ENCODE measurements at places on chromosomes 2 and 18.

- DNase-seq: no peak
Measured at GRCh38 chr18:14285053-14285452, 152.8 kb upstream of the ZNF519 start.

- no peak for DNase-seq
Measured at GRCh38 chr18:55421308-55421614, 166.7 kb downstream of the TCF4 start.

- no peak for DNase-seq
Measured at GRCh38 chr2:71839826-71840225, 307.8 kb downstream of the CYP26B1 start.

- no peak for DNase-seq
Measured at GRCh38 chr2:213274143-213274542, 10.1 kb upstream of the SPAG16 start.

GRCh38 chr18:35306588-35307250 is 16.7 kb upstream of the ZSCAN30 start:
- DNase-seq: no peak

DNA sequence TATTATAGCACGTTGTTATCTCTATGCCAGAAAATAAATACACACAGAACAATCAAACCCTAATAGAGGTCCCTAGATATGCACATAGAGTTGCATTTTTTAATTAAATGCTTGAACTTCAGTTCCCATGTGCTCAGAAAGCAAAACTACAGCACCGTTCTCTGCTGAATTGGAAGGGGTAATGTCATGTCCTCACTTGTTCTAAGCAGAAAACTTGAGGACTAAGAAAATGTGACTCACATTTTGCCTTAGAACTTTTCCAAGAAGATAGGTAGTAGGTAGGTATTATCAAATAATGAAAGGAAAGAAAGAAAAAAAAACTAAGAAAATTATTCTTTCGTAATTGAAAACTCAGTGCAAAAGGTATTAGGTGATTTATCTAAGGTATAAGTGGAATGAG is 607.3 kb downstream of the ERBB4 start:
- DNase-seq: no peak

DNA sequence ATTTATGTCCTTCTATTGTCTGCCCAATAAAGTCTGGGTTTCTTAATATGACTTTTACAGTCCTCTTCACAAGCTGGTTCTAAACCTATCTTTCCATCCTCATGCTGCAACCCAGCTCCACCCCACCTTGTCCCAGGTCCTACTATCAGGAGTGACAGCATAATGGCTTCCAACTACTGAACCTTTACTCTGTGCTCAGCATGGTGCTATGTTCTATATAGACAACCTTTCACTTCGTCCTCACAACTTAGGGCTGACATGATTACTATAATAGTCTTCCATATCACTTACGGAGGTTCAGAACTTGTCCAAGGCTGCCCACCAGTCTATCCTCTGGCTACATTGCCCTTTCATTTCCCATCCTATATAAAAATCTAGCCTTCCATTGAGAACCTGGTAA is 256.8 kb downstream of the ALK start:
- no peak for DNase-seq

DNA sequence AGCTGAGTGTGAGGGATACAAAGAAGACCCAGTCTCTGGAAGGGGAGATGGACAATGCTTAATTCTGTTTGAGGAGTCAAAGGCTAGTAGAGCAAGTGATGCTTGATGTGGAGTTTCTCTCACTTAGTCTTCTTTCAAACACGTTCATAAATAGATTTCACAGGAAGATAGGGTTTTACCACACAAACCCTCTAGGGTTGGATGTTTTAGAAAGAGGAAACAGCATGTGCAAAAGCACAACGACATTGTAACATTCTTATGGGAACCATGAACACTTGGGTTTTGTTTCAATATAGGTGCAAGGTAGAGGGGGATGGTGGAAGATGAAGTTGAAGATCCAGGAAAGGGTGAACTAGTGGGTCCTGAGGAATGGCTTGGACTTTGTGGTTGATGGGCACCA is 10.8 kb upstream of the EFEMP1 start:
- DNase-seq: no peak

DNA sequence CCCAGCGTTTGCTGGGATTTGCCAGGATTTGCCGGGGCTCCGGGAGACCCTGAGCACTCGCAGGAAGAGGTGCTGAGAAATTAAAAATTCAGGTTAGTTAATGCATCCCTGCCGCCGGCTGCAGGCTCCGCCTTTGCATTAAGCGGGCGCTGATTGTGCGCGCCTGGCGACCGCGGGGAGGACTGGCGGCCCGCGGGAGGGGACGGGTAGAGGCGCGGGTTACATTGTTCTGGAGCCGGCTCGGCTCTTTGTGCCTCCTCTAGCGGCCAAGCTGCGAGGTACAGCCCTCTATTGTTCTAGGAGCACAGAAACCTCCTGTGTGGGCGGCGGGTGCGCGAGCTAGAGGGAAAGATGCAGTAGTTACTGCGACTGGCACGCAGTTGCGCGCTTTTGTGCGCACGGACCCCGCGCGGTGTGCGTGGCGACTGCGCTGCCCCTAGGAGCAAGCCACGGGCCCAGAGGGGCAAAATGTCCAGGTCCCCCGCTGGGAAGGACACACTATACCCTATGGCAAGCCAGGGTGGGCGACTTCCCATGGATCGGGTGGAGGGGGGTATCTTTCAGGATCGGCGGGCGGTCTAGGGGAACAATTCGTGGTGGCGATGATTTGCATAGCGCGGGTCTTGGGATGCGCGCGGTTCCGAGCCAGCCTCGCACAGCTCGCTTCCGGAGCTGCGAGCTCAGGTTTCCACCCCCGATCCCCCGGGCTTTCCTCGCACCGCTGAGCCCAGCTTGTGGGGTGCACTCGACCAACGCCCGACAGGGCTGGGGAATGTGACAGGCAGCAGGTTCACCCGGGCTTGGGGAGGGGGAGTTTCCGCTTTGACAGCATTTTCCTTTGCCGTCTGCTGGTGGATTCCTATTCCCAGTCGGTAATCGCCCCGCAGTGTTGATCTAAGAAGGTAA is 2.8 kb downstream of the ONECUT2 start:
- peak; percentile 71 for DNase-seq

DNA sequence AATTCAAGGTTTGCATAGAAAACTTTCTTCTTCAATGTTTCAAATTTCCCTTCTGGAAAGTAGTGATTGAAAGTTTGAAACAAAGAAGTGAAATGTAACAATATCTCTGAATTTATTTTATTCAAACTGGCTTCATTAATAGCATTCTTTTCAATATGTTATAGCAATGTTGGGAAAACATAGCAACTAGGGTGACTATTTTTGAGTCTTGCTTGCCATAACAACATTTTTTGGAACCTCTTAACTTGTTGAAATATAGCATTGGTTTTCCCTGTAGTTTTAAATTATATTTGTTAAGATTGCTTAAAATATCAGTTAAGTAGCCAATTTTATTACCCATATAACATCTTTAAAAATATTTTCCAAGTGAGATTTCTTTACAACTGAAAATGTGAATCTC is 141.7 kb upstream of the OSR1 start:
- DNase-seq: no peak

DNA sequence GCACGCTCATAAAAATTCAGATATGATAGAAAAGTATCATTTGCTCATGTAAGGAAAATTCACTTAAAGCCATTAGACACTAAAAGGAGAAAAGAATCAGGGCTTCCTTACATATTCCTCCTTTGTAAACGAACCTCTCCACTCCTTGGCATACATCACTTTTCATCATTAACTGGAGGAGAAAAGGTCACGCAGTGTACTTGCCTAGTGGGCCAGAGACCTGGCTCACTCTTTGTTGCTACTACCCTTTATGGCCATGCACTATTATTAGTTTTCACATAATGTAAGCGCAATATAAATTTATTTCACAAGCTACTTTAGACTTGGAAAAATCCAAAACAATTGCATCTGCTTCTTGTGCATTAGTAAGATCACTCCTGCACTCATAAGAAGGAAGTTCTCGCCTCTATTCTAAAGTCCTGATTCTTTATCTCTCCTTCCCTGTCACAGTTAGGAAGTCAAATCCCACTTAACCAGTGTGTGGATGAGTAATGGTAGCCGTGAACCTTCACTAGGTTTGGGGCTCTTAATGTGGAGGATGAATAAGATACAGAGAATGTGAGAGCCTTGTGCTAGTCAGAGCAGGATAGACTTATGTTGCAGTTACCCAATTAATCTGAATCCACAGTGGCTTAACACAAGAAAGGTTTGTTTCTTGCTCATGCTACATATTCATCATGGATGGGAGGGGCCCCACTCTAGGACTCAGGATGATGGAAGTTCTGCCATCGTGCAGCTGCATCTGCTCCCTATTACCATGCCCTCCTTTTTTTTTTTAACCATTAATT is 115.0 kb upstream of the GLS start:
- peak; percentile 88 for DNase-seq

GRCh38 chr18:80188643-80189530 is 58.4 kb downstream of the PARD6G start:
- no peak for DNase-seq

DNA sequence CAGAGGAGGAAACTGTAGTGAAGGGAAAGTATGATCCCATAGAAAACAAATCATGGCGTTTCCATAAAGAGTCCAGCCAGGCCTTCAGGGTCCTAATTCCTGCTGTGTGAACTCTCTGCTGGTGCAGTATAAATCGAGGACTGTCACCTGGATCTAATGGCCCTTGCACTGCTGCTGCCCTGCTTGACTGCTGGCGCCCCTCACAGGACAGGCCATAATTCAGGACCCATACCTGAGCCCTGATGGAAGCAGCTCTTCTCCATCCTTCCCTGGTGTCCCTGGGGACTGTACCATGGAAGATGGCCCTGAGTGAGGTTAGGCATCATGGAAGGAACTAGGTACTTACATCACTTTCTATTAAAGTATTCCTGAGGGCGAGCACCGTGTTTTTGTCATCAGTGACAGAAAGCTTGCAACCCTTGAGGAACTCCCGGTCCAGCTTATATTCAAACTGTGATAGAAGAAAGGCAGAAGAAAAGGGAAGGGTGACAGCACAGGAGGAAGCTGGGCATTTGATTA is 116.9 kb downstream of the RIF1 start:
- no peak for DNase-seq

- no peak for DNase-seq
Measured at GRCh38 chr2:214088536-214088935, 322.3 kb upstream of the VWC2L start.

- no peak for DNase-seq
Measured at GRCh38 chr2:105680357-105680756, 64.4 kb upstream of the NCK2 start.

DNA sequence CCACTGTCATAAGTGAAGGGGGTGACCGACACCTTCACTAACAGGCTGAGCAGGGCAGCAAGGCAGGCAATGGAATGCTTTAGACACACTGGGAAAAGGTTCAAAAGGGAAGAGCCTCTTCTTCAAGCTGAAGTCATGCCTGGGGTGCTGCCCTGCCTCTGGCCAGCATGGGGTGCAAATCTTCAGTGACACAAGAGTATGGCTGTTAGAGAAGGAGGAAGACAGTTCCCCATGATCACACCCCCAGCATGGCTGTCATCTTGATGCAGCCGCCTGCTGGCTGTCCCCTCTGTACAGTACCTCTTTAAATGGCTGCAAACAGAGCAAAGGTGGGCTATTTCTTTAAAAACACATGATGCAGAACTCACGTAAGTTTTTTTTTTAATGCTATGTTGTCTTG is 71.9 kb downstream of the INPP4A start:
- DNase-seq: no peak

DNA sequence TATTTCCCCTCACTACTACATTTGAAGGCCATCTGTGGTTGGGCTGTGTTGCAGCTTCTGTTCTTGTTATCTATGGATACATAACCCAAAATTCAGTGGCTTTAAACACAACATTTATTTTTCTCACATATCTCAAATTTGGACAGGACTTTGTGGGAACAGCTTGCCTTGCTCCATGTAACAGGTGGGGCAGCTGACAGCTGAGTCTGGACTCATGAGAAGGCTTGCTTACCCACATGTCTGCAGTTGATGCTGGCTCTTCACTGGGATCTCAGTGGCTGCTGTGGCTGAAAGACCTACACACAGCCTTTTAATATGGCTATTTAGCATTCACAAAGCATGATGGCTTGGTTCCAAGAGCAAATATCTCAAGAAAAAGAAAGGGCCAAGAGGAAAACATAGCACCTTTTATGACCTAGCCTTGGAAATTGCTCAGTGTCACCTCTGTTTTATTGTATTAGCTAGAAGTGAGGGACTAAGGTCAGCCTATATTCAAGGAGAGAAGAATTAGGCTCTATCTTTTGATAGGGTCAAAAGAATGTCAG is 296.8 kb upstream of the ZNF521 start:
- peak; percentile 37 for DNase-seq

GRCh38 chr2:106316915-106317314 is 122.8 kb upstream of the UXS1 start:
- DNase-seq: no peak

- DNase-seq: no peak
Measured at GRCh38 chr2:144984038-144984437, 464.1 kb upstream of the ZEB2 start.

- no peak for DNase-seq
Measured at GRCh38 chr2:237861875-237862527, 2.6 kb downstream of the RAMP1 start.

GRCh38 chr18:59109375-59109774 is 30.3 kb upstream of the SEC11C start:
- DNase-seq: peak; percentile 18

- no peak for DNase-seq
Measured at GRCh38 chr2:206256706-206257205, 17.7 kb upstream of the ZDBF2 start.

GRCh38 chr2:207132019-207132418 is 33.7 kb downstream of the KLF7 start:
- DNase-seq: no peak

DNA sequence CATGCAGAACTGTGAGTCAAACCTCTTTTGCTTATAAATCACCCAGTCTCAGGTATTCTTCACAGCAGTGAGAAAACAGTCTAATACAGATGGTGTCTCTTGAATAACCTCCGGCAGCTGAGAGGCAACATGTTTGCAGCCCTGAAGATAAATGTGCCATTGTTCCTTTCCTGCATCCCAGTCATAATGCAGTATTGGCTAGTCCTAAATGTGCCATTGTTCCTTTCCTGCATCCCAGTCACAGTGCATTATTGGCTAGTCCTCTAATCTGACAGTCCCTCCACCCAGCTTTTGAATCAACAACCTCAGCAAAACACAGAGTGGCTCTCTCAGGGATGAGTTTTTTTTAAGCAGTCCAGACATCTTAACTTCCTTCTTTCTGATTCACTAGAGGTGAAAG is 550.7 kb downstream of the RIT2 start:
- no peak for DNase-seq

DNA sequence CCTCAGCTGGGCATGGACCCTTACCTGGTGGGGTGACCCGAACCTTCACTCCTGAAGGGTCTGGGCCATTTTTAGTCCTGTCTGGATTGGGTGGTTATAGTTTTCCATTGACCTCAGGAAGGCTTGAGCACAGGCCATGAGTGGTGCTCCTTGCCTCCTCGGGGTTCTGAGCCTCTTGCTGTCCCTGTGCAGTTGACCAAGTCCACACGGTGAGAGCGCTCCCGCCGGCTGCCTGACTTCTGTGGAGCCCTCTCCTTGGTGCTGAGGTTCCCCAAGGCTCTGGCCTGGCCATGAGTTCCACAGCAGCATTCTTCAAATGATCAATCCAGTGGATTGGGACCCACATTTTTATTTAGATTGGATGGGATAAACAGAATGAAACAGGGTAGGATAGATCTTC is 159.5 kb downstream of the SEPTIN10 start:
- no peak for DNase-seq

Measured in foreskin fibroblast (primary cell).